Mesothelial cell of epicardium (in vitro differentiated cells): ENCODE measurements at places on chromosomes 2 and 18.

GRCh38 chr18:32267463-32267862 is 77.6 kb downstream of the MEP1B start:
- DNase-seq: no peak

DNA sequence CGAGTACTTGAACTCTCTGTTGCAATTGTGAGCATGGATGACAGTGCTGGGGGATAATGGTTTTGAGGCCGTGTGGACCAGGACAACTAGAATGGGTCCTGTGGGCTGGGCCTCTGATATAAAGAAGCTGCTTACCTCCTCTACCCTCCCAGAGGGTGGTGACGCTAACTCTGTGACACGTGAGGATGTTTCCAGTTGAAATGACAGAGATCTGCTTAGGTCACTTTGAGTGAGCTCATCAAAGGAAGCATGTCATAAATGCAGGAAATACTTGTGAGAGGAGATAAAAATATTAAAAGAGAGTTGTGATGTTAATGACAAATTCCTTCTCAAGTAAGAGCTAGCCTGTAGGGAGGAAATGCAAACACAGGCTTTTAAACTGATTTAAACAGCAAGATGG is 16.4 kb downstream of the RMC1 start:
- DNase-seq: no peak

- no peak for DNase-seq
Measured at GRCh38 chr2:157572725-157573124, 55.9 kb downstream of the ACVR1C start.

DNA sequence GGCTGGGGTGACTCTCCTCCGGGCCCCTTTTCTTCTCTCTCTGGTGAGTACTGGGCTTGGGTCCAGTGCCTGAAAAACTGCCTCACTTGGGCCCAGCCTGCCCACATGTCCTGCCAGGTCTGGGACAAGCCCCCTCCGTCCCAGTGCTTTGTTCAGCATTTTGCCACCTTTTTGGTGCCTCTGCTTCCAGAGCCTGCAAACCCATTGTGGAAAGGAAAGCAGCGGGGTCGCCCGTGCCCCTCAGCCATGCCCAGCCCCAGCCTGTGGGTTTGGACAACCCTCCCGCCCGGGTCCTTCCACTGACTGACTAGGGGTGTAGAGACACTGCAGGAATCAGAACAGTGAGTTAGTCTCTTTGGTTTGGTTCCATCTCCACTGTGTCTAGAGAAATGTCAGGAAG is 140.7 kb upstream of the ALKAL2 start:
- DNase-seq: peak; percentile 14

GRCh38 chr18:67301592-67301991 is 214.9 kb downstream of the DSEL start:
- no peak for DNase-seq

DNA sequence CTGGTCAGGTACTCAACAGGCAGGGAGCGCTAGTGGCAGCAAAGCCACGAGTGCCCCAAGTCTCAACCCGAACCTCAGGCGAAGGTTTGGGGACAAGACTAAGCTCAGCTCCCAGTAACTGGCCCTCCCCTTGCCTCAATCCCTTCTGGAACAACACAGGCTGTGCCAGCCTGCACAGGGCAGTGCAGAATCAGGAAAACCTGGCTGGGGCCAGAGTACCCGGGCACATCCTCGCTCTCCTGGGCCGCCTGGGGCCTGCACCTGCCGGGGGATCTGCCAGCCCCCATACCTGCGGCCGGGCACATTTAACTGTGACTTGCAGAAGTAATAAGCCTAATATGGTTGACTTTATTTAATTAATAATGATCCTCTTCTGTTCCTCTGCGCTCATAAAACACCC is 60.6 kb downstream of the GBX2 start:
- DNase-seq: no peak

GRCh38 chr2:47174733-47175361 is 19.7 kb upstream of the STPG4 start:
- no peak for DNase-seq

GRCh38 chr2:241535871-241536655 is 22.5 kb upstream of the BOK start:
- no peak for DNase-seq

DNA sequence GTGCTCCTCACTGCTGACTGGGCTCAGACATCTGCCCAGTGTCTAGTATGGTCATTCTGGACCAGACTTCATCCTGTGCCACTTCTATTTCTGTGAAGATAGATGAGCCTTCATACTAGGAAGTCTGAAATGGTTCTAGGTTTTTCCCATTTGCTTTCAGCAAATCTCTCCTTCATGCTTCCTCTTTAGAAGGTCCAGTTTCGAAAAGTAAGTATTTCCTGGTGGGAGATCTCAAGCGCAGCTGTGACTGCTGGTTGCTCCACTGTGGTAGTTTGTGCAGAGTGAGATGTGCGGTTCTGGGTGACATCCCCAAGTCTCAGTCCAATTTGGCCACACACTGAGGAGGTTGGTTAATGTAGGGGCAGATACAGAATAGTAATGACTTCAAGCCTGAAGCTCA is 14.4 kb downstream of the IL36B start:
- no peak for DNase-seq

DNA sequence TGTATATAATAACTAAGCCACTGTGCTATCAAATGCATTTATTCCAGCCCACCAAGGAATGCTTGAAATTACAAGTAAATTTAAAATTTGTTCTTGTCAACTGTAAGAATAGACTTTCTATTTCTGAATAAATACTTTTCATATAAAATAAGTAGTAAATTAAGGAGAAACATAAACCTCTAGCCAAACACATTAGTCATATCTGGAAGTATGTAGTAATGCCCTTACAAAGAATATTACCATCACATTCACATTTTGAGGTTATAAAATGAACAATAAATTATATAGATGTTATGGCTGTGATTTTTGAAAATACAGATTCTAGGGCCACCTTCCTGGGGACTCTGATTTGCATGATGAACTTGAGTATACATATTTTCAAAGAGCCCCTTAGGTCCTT is 54.7 kb downstream of the SERPINB7 start:
- DNase-seq: no peak

- no peak for DNase-seq
Measured at GRCh38 chr2:50714089-50714488, 317.8 kb downstream of the NRXN1 start.

DNA sequence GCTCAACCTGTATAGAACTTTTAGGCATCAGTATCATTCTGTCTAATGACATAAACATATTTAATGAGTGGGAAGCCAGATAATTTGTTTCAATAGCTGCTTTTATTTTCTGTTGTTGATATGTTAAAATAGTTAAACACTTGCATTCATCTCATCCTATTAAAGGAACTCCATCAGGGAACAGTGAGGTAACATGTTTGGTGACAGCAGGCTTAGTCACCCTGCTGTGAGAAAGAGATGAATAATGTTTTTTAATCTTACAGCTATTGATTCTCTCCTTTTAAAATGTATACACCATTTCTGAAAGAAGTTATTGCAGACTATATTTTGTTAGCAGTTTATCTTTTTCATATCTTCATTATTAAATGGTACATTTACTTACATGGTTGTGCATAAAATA is 123.3 kb upstream of the CWC22 start:
- DNase-seq: no peak
